Posterior vena cava (tissue), 2 donors: ENCODE measurements at places on chromosomes 16 and 17. TPM values are rescaled to one million over a fixed set of nuclear protein-coding genes. Genes with fewer than 3 reads are reported as not detected.

Gene USP36
- 52.1 TPM for total RNA-seq

DNA sequence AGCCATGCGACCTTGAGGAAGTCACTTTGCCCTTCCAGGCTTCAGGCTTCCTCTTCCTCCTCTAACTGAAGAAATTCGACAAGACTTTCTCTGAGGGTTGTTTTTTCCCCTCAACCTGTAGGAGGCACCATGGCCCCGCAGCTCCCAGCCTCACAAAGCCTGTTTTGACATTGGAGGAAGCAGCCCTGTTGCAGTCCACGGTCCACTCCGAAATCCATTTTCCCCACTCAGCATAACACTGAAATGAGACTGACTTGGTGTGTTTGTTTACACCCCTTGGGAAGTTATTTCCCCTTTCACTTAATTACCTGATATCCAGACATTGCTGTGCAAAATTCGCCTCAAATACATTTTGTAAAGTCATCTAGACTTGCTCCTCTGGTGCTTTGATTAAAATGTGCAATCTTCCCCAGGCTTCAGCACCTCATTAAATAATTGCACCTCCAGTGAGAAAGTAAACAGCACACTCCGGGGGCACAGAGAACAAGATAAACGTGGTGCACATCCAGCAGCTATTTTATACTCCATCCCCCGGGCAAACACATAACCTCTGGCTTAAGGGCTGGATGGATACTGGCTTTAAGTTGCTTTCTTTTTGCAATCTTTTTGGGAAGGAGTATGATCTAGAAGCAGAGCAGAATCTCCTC lies 41.4 kb upstream of the PIRT start:
- DNase-seq: no peak

- DNase-seq: no peak
These were observed 2074.3 kb downstream of the TP53TG3F start for GRCh38 chr16:35533683-35534082.

DNA sequence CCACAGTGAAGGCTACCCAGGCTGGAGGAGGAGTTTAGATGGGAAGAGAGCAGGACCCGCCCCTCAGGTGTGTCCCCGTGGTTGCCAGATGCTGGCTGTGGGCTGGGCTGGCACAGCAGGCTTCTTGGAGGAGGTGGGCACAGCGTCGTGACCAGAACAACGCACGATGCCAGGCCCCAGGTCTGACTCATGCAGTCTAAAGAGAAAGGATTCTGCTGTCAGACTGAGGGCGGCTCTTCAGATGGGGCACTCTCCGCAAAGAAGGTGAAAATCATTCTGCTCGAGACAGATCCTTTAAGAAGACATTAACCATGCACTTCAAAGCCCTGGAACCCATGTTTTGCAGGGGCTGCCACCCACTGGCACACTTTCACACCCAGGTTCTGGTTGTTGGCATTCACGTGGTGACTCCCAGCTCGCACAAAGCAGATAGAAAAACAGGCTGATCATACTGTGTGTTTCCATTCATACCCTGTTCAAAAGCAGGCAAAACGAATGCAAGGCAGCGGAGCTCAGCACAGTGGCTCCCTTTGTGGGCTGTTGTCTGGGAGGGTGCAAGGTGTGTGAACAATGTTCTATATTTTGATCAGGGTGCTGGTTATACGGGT lies 19.0 kb downstream of the CACNG4 start:
- no peak for DNase-seq

DNA sequence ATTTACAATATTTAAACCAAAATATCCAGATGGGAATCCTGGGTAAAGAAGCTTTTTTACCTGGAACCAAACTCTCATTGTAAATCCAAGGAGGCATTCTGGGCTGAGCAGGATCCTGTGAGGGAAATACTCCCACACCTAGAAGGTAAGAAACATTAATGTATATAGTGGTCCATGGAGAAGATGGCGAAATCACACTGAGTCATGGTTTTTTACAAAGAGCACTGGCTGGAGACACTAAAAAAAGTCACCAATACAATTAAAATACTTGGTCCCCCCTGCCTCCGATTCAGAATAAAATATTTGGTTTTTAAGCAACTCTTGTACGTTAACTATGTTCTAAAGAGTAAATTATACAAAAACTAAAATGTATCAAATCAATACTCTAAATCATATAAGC lies 32.9 kb downstream of the SYNRG start:
- DNase-seq: no peak

GRCh38 chr16:79653373-79653891 lies 52.9 kb upstream of the MAF start:
- no peak for DNase-seq

GRCh38 chr17:15493693-15494035 lies 26.2 kb upstream of the CDRT4 start:
- no peak for DNase-seq

DNA sequence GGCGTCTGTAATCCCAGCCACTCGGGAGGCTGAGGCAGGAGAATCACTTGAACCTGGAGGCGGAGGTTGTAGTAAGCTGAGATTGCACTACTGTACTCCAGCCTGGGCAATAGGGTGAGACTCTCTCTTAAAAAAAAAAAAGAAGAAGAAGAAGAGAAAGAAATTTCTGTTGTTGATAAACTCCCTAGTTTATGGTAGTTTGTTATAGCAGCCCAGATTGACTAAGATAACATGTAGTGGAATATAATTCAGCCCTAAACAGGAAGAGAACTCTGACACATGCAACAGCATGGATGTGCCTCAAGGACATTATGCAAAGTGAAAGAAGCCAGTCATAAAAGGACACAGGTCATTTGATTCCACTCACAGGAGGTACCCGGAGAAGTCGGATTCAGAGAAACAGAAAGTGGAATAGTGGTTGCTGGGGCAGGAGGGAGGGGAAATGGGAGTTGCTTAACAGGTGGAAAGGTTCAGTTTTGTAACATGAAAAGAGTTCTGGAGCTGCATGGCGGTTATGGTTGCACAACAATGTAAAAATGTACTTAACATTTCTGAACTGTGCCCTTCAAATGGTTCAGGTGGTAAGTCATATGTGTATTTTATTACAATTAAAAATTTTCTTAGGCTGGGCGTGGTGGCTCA lies 26.0 kb upstream of the PRM1 start:
- no peak for DNase-seq

DNA sequence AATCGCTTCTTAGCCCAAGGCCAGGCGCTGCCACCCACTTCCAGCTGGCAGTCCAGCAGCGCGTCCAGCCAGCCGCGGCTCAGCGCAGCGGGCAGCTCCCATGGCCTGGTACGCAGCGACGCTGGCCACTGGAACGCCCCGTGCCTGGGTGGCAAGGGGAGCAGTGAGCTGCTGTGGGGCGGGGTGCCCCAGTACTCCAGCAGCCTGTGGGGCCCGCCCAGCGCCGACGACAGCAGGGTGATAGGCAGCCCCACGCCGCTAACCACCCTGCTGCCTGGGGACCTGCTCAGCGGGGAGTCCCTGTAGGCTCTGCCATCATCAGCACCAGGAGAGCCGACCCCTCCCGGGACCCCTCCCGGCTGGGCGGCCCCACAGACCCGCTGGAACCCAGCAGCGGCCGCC lies 24.0 kb downstream of the TMC6 start:
- peak; percentile 76 for DNase-seq

- no peak for DNase-seq
These were observed 133.2 kb upstream of the HS3ST3A1 start for GRCh38 chr17:13734880-13735279.

- DNase-seq: no peak
These were observed 593 bp downstream of the SLC38A7 start for GRCh38 chr16:58684001-58684353.

GRCh38 chr16:66399031-66399430 lies 28.1 kb upstream of the BEAN1 start:
- no peak for DNase-seq

- peak; percentile 86 for DNase-seq
These were observed 33.9 kb downstream of the DCUN1D3 start for GRCh38 chr16:20866145-20866772.

GRCh38 chr17:75842963-75843576 lies 1.1 kb downstream of the UNC13D start:
- DNase-seq: no peak

DNA sequence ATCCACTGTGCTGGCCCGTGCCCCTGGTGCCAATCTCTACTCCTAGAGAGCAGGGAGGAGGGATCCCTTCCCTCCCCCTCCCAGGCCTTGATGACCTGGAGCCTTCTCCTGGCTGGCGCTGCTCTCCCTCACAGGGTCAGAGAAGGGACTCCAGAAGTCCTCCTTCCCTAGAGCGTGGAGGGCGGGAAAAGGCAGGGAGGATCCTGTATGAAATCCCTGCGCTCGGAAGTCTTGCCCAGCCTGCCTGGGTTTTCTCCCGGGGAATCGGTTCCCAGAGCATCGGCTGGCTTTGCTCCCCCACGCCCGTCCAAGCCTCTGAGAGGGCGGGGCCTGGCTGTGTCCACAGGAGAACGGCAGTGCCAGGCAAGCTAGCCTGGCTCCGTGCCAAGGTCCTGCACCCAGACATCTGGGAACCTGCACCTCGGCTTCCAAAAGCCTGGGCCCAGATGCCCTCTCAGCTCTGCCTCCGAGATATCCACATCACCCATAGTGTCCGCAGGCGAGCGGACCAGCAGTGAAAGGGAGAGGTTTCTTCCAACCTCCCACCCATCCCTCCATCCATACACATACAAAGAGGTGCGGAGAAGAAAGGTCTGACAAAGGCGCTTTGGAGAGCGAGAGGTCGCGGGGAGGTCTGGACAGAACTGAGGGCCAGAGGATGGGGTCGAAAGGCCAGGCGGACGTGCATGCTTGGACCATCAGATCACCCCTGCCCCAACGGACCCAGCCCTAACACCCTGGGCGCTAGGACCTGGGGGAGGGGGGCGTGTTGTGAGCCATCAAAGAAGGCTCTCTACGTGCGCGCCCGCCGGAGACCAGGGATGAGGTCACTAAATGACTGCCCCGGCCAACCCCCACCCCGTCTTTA lies 1.1 kb downstream of the MPP2 start:
- DNase-seq: peak; percentile 94
